ENCODE measurements at places on chromosomes 5 and 9.

- no peak for DNase-seq
Measured at GRCh38 chr5:124212934-124213333, 533.5 kb downstream of the ZNF608 start.

DNA sequence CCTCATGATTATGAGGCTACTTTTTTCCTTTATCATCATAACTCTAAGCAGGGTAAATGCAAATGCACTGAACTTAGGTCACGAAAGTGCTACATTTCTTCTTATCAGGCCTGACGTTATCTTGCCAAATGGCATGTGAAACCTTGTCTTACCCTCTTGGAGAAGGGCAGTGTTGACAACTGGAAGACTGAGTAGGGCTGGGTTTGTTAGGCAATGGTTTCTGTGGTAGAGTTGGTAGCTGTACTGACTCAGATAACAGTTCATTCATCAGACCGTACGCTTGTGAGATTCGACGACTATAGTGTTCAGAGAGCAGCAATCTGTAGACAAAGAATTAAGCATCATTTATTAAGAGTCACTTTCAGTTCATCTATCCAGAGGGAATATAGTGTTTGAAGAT lies 127.7 kb downstream of the CPLANE1 start:
- DNase-seq = no peak

DNA sequence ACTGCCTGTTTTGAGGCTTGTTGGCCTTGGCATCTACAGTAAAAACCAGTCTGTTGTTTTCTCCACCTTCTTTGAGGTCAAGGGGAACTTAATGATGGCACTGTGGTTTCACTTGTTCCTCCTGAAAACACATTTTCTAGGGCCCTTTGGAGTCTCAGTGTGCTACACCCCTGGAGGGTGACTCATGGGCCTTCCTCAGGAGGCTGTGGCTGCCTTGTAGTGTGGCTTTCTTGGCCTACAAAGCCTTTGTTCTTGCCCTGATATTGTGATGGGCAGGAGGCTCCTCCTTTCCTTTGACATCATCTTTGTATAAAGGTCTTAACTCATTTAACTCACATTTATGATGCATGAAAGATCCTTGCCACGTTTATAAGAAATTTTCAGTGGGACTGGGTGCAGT lies 56.3 kb upstream of the GPBP1 start:
- DNase-seq = no peak

GRCh38 chr5:93327605-93328004 lies 253.4 kb downstream of the NR2F1-AS1 start:
- DNase-seq = no peak

GRCh38 chr9:114056527-114056926 lies 21.6 kb downstream of the AMBP start:
- no peak for DNase-seq

Measured in NCI-H1694 (cell line).